ENCODE measurements at places on chromosomes 5 and 9. TPM values are rescaled to one million over a fixed set of nuclear protein-coding genes. Genes with fewer than 3 reads are reported as not detected.

Gene NR2F1-AS1
- not detected for total RNA-seq

Gene EQTN
- total RNA-seq: not detected

Gene GAS1
- total RNA-seq: 0.63 TPM

Gene CD180
- total RNA-seq: 2.3 TPM

Gene TNC
- 0.10 TPM for total RNA-seq

Gene SEMA6A
- total RNA-seq: 0.21 TPM

Gene PPP2R2B
- total RNA-seq: 5.4 TPM

Gene CAMK2A
- total RNA-seq: 0.94 TPM

Gene PCDH12
- total RNA-seq: under 0.01 TPM

Gene LCN9
- not detected for total RNA-seq

Gene FUT7
- total RNA-seq: 2.6 TPM

Gene RANBP6
- 64.3 TPM for total RNA-seq

Gene ESM1
- total RNA-seq: not detected

Gene IL4
- total RNA-seq: not detected

Gene NOP16
- total RNA-seq: 6.1 TPM

Gene PRXL2C
- total RNA-seq: 19.5 TPM

Gene C5orf15
- 26.6 TPM for total RNA-seq

Gene FER
- 10.7 TPM for total RNA-seq

Gene ADAMTS2
- total RNA-seq: 0.21 TPM

Measured in mononuclear cell (primary cell).